ENCODE measurements at places on chromosomes 3 and 15. TPM values are rescaled to one million over a fixed set of nuclear protein-coding genes. Genes with fewer than 3 reads are reported as not detected.

The MST1R gene
- not detected for total RNA-seq

The PROK2 gene
- not detected for total RNA-seq

The CYP1A1 gene
- not detected for total RNA-seq

The HIGD2B gene
- total RNA-seq: not detected

The GOLGA8G gene
- total RNA-seq: not detected

The TUSC7 gene
- total RNA-seq: not detected

The VWA5B2 gene
- total RNA-seq: 0.20 TPM

The GNAT1 gene
- total RNA-seq: not detected
